ENCODE measurements at places on chromosomes 12 and 14.

DNA sequence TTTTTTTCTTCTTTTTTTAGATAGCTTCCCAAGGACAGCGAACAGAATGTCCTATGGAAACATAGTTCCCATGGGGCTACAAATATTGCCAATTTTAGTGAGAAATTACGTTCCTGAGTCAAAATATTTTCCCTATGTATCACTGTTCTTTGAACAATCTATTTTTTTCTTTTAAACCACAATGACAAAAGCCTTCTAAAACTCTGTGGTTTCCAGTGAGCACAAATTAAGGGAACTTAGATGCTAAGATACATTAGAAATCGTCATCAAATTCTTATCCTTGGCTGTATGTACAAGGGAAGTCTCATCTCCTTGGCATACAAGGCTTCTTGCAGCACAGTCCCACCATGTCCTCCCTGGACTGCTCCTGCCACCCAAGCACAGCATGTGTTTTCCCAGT lies 17.9 kb downstream of the CPM start:
- no peak for DNase-seq

DNA sequence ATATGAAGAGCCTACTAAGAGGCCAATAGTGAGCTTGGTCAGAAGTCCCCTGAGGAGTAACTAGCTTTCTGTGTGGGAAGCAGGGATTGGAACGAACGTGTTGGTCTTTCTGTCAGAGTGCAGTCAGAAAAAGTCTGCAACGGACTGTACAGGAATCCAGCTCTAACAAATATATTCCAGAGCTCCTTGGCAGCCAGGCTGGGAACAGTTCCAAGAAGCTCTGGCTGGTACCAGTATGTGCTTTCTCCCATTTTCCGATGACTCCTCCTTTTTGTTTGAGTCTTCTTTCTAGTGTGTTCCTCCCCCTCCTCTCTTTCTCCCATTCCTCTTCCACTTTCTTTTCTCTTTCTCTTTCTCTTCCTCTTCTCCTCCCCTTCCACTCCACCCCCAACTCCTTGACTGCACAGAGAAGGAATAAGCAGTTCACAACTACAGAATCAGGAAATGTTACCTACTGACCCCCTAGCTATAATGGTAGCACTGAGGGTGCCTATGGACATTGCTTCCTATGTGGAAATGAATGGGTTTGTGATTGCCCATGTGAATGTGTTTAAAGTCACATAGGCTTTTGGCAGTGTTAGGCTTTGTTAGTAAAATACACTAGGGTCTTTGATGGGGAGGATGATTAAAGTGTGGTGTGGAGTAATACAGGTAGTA lies 59.9 kb downstream of the TTLL5 start:
- no peak for DNase-seq

DNA sequence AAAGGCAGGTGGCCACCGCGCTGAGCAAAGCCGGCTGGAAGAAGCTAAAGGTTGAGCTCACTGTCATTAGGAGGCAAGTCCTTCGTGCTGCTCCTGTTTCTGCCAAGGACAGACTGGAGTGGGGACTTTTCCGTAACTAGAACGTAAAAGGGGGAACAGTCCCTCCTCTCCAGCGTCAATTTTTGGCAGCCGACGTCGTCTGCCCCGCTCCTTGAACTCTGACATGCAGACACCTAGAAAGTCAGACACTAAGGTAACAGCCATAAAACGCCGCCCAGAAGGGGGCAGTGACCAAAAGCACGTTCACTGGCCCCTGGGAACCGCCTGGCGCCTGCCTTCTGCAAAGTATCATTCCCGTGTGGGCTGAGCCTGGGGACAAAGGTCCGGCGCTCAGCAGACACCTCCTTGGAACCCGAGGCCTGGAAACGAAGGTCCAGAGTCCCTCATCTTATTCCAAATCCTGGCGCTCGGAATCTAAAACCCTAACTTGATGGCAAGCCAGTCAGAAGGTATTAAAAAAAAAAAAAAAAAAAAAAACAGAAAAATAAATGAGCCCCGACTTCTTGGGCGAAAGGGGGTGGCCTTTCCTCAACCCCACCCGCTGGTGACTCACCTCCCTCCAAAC lies 1.1 kb upstream of the LRP1 start:
- DNase-seq: peak; percentile 83

GRCh38 chr12:124732275-124733075 lies 131.2 kb downstream of the SCARB1 start:
- DNase-seq: no peak

DNA sequence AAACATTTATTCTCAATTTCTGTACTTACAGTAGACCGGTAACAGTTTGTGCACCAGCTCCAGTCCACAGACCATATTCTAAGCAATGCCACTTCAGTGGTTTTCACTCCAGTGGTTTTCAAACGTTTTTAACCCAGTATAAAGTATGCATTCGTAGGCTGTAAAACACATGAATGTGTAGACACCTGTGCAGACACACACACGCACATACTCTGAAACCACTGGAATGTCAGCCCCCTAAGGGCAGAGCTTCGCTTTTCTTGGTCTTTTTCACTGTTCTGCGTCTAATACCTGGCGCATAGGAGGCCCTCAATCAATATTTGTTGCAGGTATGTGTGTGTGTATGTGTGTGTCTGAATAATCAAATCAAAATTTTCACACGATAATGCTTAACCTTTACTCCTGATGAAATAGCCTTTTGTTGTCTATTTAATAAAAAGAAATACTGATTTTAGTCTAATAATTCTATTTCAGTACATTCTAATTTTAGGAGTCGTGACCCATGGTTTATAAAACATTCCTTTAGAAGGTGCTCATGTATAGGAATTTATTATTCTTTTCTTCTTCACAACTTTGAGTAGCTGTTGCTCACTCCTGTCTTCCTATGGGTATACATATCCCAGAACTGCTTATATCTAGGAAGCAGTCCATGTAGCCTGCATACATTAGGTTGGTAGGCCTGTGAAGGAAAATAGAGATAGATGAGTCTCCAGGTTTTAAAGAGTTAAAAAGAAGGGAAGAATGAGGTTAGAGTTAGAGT lies 73.6 kb upstream of the REP15 start:
- no peak for DNase-seq

DNA sequence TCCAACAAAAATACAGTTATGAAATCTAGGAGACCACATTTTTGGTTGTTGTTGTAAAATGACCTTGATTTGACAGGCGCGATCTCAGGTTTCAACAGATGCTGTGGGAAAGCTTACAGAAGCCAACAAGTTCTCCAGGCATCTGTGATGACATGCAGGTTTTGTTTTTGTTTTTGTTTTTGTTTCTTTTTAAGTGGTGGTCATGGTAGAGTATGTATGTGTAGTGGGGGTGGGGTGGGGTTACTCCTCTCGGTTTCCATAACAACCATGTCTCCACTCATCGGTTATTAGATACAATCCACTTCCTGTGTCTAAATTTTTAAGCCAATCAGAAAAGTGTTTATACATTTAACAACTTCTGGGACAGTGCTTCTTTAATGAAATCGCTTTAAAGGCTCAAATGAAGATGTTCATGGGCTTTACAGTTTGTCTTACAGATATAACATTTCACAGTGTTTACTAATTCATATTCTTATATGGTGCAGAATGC lies 199.9 kb upstream of the FOXN3 start:
- DNase-seq: peak; percentile 83

GRCh38 chr14:62247266-62247665 lies 485.0 kb downstream of the SNAPC1 start:
- DNase-seq: no peak

- DNase-seq: no peak
These were observed 15.6 kb downstream of the CCDC198 start for GRCh38 chr14:57478050-57478449.

- no peak for DNase-seq
These were observed 351.3 kb downstream of the ZFP36L1 start for GRCh38 chr14:68441542-68441941.

GRCh38 chr12:103013741-103014300 lies 56.3 kb downstream of the ASCL1 start:
- DNase-seq: no peak

DNA sequence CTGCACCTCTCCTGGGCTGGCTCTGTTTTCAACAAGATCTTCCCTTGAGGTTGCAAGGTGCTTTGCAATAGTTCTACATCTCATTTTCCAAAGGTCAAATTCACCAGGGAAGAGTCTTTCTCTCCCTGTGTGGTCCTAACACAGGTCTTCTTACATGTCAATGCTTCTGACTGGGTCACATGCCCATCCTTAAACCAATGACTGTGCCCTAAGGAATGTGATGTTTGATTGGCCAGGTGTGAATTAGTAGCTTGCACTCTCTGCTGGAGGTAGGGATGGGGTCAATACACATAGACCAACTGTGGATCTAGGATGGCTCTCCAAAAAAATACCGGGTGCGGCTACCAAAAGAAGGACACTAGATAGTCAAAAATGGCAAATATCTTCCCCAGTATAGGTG lies 19.9 kb upstream of the KCNK10 start:
- no peak for DNase-seq

DNA sequence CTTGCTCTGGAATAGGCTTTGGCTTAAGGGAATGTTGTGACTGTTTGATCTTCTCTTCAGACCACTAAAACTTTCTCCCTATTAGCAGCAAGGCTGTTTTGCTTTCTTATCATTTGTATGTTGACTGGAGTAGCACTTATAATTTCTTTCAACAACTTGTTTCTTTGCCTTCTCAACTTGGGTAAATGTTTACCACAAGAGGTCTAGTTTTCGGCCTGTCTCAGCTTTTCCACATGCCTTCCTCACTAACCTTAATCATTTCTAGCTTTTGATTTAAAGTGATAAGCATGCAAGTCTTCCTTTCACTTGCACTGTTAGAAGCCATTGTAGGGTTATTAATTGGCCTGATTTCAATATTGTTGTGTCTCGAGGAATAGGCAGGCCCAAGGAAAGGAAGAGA lies 126.7 kb upstream of the AEBP2 start:
- DNase-seq: no peak

DNA sequence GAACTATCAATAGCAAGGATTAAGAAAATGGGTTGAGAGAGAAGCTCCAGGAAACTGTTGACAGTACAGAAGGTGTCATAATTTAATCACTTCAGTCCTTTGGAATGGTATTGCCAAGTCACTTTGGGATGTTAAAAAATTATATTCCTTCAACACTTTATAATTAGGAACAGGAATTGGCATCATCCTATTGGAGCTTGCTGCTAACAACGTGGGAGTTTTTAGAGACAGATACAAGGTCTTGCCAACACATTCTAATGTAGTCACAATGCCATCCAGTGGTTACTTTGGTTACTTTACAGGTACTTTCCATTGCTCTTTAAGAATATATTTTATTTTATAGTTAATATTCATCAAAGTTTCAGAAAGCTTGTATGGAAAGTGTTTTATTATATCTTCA lies 310.1 kb downstream of the SYT1 start:
- DNase-seq: no peak

GRCh38 chr14:36091096-36091495 lies 85.4 kb downstream of the PTCSC3 start:
- no peak for DNase-seq

GRCh38 chr12:128155571-128155970 lies 111.4 kb upstream of the TMEM132C start:
- no peak for DNase-seq

DNA sequence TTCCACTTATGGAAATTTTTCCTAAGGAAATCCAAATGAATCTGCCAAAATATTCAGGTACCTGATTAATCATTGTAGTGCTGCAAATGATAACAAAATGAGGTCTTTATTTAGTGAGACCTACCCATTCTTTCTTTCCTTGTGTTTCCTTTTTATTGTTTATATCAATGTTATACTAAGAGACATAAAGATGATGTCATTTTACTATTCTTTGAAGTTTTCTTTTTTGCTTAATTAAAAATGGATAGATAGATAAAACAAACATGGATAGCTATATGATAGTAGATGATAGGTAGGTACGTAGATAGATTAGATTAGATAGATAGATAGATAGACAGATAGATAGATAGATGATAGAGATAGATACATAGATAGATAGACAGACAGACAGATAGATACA lies 669.5 kb upstream of the TBX3 start:
- DNase-seq: no peak

DNA sequence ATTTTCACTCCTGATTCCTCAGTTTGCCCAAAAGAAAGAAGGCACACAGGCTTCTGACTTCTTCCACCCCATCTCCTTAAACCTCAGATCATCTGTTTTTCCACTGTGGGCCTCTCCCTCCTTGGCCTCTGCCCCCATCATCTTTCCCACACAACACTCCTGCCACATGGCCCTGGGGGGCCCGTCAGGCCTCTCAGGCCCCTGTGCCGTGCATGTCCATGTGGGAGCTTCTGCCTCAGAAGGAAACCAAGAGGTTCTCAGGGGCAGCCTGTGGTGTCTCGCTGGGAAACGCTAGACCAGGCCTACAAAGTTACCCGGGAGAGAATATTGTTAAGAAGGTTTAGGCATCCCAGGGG lies 8.0 kb downstream of the KLHL33 start:
- no peak for DNase-seq

GRCh38 chr12:81440001-81440400 lies 319.1 kb downstream of the PPFIA2 start:
- no peak for DNase-seq

GRCh38 chr12:45220363-45220931 lies 4.6 kb downstream of the ANO6 start:
- no peak for DNase-seq
